ENCODE measurements at places on chromosomes 4 and X.

- no peak for DNase-seq
These were observed 1527.3 kb downstream of the TECRL start for GRCh38 chr4:62881901-62882300.

GRCh38 chrX:134640914-134641313, 17.4 kb downstream of the PLAC1 start:
- DNase-seq, result no peak

DNA sequence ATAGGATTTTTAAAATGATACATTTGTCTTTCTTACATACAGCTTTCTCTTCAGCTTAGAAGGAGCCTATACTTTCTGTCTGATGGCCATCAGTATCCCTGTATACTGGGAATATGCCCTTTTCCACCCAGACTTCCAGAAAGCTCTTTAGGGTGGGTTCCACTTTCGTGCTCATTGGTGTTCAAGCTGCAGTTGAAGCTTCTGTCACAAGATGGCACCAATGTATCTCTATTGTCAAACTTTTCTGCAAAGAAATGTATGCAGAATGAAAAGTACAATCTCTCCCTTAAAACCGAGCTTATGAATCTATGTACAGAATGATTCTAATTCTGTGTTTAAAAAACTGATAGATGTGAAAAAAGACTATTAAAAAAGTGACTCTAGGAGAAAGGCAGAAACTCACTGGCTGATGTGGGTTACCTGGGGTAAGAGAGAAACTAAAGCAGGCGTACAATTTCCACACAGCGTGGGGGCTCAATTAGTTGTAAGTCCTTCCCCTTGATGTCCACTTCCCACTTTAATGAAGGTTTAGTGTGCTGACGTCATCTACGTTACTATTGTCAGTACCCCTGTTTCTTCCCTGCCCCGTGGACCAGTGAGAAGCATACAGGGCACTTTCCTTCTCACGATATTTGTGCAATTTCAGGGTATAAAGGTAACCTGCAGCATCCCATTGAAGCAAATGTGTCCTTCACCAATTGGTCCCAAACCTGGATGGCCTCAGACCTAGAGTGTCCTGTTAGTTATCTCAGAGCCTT, 57.3 kb upstream of the TCEAL2 start:
- peak; percentile 22 for DNase-seq

DNA sequence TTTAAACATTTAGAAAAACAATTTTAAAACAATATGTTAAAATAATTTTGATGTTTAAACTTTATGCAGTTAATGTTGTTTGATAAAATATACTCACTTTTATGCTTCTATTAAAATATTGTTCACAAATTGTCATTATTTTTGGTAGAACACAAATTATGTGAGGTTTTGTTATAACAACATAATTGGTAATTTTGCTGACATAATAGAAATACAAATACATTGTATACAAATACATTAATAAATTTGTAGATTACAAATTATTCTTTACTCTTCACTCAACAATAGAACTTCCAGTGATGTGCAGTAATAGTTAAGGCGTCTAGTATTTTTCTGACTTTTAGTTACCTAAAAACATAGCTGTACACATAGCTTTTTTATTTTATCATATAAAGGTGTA, 1472.4 kb upstream of the ADGRL3 start:
- no peak for DNase-seq

DNA sequence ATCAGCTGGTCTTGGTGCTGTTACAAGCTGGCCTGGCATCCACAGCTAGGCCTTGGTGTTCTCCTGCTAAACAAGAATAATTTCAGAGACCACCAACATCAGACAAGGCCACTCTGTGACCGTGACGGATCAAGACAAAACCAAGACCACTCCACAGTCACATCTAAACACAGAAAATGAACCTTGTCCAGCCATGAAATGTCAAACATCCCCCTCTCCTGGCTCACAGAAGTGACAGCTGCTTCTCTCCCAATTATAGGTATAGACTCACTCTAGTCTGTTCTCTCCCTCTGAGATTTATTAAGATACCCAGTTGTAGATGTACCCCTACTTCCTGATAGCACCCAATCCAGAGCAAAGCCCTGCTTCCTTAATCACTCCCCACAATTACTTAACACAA, 40.4 kb downstream of the EFHC2 start:
- DNase-seq, result no peak

GRCh38 chr4:83552924-83553323, 17.0 kb downstream of the GPAT3 start:
- peak; percentile 25 for DNase-seq

- DNase-seq, result no peak
These were observed 2.6 kb downstream of the SH2D1A start for GRCh38 chrX:124348885-124349453.

DNA sequence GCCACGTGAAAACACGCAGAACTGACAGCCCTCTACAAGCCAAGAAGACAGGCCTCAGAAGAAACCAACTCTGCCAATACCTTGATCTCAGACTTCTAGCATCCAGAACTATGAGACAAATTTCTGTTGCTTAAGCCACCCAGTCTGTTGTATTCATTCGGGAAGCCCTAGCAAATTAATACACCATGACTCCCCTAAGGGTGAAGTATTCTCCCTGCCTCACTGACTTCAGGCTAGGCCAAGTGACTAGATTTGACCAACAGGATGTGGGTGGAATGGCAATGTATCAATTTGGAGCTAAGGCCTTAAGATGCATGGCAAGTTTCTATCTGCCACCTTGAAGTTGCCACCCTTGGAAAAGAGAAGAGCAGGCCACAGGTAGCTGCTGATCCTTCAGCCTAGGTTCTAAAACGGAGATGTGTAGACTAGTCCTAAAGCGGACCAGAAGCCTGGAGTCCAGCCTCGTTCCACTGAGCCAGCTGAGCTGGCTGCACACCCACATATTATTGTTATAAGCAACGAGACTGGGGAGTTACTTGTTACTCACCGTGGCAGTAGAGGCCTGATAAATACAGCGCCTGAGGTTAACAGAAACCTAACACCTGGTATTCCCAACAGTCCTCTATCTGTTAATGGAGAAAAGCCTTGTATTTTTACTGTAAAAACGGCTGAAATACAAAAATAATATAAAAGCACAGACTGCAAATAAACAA, 16.4 kb downstream of the SCARB2 start:
- DNase-seq, result no peak

DNA sequence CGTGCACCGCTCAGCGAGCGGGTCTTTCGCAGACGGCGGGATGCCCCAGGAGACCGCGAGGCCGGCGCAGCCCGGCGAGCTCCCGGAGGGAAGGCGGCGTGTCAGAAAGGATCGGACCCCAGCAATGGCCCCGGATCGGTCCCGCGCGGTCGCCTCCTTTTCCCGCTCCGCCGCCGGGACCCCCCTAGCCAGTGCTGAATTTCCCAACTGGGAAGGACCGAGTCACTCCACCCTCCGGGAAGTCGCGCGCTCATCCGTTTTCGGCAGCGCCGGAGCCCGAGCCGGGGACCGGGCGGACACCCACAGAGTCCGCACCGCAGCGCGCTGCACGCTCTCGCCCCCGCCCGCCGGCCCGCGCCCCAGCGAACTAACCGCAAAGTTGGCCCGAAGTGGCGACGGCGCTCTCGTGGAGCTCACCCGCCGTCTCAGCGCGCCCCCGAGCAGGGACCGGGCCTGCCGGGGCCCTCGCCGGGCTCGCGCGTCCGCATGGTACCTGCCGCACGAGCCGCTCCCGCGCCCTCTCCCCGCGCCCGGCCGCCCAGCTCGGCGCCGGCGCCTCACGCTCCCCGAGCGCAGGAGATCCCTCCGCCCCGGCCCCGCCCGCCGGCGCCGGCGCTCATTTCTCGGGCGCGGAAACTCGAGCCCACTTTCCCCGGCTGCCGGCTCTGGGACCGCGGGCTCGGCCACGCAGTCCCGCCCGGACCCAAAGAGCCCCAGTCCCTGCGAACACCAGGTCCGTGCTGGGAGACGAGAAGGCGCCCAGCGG, at the start of gene FAT1:
Gene FAT1, minus strand, starts transcription at position 565 of the 766 bp plus-strand sequence. CDS start 14,029 bp downstream, outside the sequence.
- peak; percentile 86 for DNase-seq

DNA sequence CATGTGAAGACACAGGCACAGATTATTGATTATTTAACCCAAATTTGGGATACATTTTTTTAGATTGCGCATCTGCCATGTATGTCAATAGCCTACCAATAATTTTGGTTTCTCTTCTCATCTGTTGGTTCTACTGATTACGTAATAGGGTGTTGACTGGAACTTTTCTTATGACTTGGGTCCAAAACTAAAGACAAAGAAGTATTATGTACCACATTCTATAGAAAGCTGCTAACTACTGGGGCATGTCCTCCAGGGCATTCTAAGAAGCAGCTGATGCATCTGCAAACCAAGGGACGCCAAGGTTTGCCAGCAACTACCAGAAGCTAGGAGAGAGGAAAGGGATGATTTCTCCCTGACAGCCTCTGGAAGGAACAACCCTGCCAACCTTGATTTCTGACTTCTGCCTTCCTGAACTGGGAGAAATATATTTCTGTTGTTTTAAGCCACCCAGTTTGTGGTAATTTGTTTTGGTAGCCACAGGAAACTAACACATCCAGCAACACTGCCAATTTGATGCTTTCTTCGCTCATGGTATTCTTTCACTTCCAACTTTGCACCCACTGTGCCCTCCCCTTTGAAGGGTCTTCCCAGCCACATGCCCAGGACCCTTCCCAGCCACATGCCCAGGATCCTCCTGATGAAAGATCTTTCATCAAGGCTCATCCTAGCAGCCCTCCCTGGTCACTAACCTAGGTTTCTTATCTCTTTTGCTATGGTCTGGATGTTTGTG, 15.9 kb upstream of the TLR1 start:
- DNase-seq, result no peak

DNA sequence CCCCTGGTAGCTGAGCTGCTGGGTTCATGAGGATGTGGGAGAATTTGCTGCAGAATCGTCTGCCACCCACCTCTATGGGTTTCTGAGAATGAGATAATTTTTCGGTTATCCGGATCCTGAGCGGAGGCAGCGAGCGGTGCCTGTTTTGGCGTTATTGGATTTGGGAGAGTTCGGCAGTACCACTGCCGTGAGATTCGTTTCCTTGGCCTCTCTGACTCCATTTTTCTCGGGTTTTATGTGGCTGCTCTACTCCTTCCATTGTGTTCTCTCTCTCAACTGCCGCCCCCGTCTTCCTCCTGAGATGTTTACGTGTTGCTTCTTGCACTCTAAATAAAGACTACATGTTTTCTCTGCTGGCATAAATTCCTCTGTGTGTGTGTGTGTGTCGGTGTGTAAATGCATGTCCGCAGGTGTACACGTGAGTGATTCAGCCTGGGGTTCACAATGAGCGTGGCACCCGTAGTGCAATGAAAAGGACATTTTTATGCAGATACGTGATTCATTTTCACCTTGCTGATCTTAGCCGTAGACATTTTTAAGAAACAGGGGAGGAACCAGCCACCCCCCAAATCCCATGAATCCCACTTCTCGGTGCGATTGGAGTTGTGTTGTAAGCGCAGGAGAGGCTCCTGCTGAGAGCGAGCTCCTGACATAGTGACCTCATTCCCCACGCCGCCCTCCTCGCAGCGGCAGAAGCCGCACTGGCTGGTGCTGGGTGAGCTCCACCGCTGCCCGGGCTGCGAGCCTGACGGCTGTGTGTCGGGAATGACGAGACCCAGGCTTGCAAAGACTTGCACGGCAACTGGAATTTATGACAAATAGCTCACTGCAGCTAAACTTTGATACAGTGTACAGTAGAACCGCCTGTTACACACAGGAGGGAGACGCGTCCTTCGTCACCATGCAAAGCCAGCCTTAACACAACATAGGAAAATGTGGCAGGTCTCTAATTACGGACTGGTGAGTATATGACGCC, 82.2 kb downstream of the STOX2 start:
- peak; percentile 86 for DNase-seq

DNA sequence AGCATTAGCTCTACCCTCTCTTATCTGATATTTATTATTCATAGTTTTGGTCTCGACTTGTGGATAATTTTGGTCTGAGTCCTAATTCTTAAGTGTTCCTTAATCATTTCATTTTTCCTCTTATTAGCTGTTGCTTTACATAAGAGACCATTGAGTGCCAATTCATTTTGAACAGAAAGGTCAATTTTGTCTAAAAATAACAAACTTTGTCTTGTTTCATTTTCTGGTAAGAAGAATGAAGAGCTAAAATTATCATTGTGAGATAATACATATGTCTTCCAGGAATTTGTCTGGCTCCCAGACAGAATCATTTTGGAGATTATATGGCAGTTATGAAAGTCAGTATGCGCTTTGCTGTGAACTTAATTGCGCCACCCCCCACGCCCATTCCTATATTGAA, 1471.8 kb downstream of the PCDH7 start:
- peak; percentile 4 for DNase-seq

DNA sequence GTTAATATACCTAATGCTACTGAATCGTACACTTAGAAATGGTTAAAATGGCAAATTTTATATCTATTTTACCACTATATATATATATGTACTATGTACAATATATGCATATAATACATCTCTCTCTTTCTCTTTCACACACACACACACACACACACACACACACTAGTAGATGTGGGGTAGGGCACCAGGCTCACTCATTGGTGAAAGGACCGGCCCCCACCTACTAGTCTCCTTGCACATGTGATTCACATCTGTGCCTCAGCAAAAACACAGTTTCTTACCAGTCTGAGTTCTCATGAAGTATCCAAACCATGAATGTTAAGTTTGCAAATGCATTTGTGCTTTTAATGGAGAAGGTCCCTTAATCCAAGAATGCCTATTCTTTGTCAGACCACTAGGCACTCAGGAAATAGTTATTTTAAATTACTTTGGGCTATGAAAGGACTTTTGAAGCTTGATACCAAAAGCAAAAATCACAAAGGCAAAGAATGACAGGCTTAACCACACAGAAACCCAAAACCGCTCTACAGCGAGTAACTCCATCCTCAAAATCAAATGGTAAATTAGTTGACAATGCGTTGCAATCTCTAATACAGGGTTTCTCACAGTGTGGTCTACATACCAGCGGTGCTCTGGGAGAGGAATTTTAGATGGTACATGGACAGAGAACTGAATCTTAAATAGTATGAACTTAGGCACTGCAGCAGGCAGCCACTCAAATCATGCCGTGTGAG, 5.8 kb downstream of the TSC22D3 start:
- no peak for DNase-seq

- DNase-seq, result peak; percentile 79
These were observed 109.2 kb upstream of the FAT1 start for GRCh38 chr4:186832906-186833305.

- DNase-seq, result no peak
These were observed 958.0 kb upstream of the PCDH7 start for GRCh38 chr4:29762151-29762550.

DNA sequence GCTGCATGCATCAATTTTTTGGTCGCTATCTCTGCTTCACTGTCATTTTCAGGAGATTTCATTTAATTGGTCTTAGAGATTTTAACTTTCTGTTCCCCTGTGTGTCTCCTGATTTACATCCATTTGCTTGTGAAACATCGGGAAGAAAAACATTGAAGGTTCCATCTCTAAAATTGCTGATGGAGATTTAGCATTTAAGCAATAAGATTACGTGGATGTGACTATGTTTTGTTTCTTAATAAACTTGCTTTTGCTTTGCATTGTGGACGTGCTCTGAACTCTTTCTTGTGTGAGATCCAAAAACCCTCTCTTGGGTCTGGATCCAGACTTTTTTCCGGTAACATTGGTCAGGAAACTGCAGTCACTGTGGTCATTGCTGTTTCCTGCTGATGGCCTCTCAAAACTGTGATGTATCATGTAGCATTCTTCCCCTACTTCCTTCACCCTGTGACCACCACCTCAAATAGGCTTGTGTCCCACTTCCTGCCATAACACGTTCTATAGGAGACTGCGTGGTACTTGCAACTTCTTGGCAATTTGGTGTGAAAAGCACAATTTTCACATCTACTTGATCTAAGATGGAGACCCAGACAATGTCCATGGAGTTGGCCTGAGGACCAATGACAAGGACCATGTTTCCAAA, 4.9 kb downstream of the CXCL2 start:
- peak; percentile 9 for DNase-seq
